ENCODE measurements at places on chromosomes 4 and X. TPM values are rescaled to one million over a fixed set of nuclear protein-coding genes. Genes with fewer than 3 reads are reported as not detected.
A peak's percentile ranks its signal among the peaks of the same experiment; 100 is the strongest.

DNA sequence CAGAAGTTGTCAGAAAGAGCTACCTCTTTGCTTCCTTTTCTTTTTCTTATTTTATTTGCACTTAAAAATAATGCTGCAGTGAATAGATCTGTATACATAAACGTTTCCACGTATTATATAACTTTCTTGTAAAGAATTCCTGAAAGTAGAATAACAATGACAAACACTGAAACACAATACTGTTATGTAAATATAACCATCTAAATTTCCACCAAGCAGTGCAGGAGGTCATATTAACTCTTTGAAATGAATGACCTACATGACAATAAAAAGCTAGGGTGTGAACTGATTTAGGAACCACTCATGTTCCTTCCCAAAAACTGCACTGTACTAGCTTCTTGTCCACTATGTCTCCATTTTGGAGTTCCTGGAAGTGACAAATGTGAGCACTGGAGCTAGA lies 85.8 kb downstream of the COX18 start:
- no peak for DNase-seq

DNA sequence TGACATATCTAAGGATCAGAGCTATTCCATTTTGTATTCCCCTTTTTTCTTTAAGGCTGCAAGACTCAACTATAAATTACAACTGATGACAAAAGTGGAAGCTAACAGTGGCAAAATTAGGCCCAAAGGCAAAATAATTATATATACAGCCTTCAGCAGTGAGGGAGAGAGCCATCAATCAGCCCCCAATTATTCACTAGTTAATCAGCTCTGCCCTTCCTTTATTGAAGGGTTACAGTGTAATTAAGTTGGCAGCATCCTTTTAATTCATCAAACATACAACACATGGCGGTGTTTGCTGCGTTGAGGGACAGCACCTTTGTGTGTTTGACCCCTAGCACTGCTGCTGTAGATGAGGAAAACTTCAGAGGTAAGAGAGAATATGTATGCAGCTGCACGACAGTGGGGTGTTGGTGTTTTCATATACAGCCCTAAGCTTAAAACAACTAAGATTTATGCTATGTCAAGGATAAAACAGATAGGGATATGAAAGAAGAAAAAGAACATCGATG lies 973.9 kb upstream of the POU3F4 start:
- no peak for DNase-seq

- no peak for DNase-seq
Observed at GRCh38 chr4:88908003-88908402, 149.0 kb downstream of the FAM13A start.

GRCh38 chrX:21758488-21758887 lies 572 bp upstream of the SMPX start:
- DNase-seq = no peak

SRD5A3 gene
- total RNA-seq = 14.8 TPM

GRCh38 chr4:34417160-34417559 lies 1827.2 kb downstream of the ARAP2 start:
- no peak for DNase-seq

- no peak for DNase-seq
Observed at GRCh38 chrX:72105436-72105835, 26.3 kb downstream of the RTL5 start.

- DNase-seq = peak; percentile 6
Observed at GRCh38 chrX:107102980-107103379, 15.6 kb downstream of the RBM41 start.

GRCh38 chrX:99371976-99372595 lies 1038.0 kb downstream of the PCDH19 start:
- DNase-seq = no peak

DNA sequence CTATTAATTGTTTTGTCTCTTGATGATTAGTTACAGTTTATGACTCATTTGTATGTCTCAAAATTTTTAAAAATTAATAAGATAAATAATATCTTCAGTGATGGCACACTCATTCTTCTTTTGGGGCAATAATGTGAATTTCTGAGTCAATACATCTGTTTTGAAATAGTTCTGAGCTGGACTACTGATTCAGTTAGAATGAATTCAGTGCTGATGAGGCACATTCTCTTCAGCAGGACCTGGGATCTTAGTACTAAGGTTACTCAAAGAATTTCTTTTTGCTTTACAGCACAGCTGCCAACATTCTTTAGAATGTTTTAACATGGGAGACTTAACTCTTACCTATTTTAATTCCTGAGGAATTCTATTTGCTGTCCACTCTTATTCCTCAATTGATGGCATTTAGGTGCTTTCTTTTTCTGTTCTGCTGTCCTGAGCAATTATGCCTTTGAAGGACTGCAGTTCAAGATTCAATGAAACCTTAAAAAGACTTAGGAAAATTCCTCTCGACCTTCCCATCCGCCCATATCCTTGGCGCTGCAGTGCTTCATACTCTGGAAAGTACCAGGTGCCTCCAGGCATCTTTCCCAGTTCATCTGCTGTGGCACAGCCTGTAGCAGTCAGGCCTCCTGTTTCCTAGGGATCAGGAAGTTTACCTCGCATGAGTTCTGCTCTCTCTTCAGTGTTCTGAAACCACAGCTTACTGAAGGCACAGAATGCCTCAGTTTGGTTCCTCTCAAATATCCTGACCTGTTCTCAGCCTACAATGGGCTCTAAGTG lies 213.7 kb downstream of the FSTL5 start:
- DNase-seq = no peak

GRCh38 chrX:107450823-107451509 lies 1.5 kb downstream of the FRMPD3 start:
- DNase-seq = no peak

- no peak for DNase-seq
Observed at GRCh38 chr4:138910195-138910913, 105.2 kb upstream of the NOCT start.

- DNase-seq = no peak
Observed at GRCh38 chr4:2932321-2932950, 30.8 kb downstream of the NOP14 start.

DNA sequence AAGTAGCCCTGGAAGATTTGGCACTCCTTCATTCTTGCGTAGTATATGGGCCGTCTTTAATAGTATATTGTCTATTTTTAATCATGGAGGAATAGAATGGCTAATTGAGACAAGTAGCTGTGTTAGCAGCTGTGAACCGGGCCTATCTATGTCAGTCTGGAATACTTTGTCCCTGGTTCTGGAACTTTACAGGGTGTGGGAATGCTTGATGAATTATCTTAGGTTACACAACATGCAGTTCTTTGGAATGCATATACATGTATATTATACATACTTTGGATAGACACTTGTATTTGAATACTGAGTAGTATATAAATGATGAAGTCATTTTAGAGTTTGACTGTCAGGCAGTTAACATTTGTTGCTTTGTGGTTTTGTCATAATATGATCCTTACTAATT lies 37.4 kb downstream of the PDLIM5 start:
- no peak for DNase-seq

GRCh38 chr4:86847571-86847970 lies 1.6 kb downstream of the SLC10A6 start:
- no peak for DNase-seq

SLC10A3 gene
- 14.0 TPM for total RNA-seq

- DNase-seq = no peak
Observed at GRCh38 chr4:98564852-98565251, 93.6 kb downstream of the TSPAN5 start.

GRCh38 chrX:121598356-121598755 lies 550.9 kb downstream of the GLUD2 start:
- peak; percentile 61 for DNase-seq

MAMLD1 gene
- total RNA-seq = 0.30 TPM

FGG gene
- not detected for total RNA-seq

DNA sequence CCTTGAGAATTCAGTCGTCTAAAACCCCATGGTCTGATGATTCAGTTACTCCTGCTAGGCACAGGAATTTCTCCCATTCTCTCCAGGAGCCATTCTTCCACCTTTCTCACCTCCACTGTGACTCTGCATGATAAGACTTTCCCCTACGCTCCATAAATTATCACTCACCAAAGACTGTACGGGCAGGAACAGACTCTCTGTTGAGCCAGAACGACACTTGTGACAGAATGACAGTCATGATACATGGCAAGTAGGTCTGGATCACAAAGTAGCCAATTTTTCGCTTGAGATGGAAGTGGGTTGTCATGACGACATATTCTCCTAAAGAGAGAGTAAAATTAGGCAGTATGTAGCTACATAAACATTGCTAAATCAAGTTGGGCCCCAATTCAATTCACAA lies 59.1 kb upstream of the MAGEA10 start:
- DNase-seq = no peak

LSM6 gene
- 106 TPM for total RNA-seq

TCP11X2 gene
- not detected for total RNA-seq

GRCh38 chr4:150078579-150079080 lies 385 bp downstream of the DCLK2 start:
- DNase-seq = peak; percentile 69

TMEM165 gene
- total RNA-seq = 169 TPM

Measured in Caki2 (cell line).